ENCODE measurements at places on chromosomes 7 and 10.

- no peak for DNase-seq
These were observed 252.0 kb downstream of the SKIDA1 start for GRCh38 chr10:21273400-21273968.

DNA sequence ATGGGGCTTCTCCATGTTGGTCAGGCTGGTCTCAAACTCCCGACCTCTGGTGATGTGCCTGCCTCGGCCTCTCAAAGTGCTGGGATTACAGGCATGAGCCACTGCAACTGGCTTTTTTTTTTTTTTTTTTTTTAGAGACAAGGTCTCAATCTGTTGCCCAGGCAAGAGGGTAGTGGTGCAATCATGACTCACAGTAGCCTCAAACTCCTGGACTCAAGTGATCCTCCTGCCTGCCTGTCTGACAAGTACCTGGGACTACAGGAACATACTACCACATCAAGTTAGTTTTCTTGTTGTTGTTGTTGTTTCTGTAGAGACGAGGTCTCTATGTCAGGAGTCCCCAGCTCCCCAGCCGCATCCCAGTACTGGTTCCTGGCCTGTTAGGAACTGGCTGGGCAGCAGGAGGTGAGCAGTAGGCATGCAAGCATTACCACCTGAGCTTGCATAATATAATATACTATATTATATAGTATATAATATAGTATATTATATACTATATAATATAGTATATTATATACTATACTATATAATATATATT, 55.7 kb downstream of the TPK1 start:
- no peak for DNase-seq

DNA sequence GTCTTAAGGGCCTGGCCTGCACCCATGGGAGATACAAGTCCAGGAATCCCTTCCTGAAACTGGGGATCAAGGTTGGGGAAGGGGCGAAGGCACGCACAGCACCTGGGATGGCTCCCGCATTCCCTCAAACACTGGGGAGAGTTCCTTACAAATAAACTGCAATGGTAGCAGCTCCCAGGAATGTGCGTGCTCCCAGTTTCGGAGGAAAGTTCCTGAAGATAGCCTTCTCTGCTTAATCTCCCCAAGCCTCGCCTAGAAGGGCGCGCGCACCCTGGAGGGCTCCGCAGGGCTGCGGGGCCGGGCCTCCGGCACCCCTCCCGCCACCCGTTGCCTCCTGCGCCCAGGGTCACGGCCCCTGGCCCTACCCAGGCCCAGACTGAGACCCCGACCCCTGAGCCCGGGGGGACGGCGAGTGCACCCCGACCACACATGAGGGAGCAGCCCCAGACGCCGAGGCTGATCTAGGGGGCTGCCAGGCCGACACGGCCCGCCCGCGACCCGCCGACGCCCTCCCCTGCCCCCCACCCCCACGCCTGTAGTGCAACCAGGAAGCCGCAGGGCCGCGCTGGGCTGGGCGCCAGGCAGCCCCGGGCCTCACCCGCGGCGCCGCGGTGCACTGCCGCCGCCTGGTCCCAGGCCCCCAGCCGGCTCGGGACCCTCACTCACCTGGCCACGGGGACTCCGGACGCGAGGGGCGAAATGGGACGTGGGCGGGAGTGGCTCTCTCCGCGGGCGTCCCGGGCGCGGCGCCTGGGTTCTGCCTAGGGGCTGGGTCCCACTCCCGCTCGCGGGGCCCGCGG, 460 bp downstream of the ANXA11 start:
- DNase-seq, result no peak

- DNase-seq, result no peak
These were observed 162.2 kb downstream of the SH3PXD2A start for GRCh38 chr10:103692952-103693811.

DNA sequence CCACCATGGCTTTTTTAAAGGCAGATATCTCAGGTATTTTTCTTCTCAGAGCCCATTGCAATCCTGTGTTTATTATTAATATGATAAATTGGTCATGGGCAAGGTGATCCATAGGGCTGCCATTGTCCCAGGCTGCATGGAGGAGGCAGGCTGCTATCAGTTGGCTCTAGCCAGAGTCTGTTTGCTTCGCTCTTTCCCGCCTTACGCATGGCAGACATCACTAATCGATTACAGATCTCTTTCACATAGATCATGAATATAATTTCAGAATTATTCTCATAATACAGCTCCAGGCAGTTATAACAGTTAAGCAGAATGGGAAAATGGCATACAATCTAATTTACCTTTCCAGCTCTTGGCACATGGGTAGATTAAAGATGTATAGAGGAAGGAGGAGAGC, 30.4 kb upstream of the HABP2 start:
- DNase-seq, result no peak

- DNase-seq, result no peak
These were observed 11.6 kb upstream of the PALD1 start for GRCh38 chr10:70466951-70467350.

DNA sequence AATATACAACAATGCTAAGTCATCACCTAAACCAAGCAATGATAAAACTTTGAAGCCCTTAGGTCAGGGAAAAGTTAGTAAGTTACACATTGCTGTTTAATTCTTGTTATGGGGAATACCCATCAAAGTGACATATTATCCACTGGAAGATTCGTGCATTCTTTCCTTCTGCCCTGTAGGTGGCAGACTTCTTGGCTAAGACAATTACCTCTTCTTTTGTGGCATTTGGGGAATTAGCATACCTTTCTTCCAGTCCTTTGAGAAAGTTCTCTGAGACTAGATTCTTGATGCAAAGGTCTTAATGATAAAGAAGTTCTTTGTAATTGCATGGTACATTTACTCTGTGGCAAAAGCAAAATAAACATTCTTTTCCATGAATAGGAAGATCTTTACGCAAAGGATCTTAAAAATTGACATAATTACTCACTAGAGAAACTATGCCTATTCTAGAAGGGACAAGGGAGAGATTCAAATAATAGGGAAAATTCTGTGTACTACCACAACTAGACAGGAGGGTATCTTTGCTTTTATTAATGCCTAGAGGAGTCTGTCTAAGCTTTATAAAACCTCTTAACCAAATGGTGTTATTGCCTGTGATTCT, 395.9 kb downstream of the GRM8 start:
- DNase-seq, result no peak

- no peak for DNase-seq
These were observed 2.2 kb downstream of the TMEM120A start for GRCh38 chr7:75992083-75992755.

GRCh38 chr10:24091256-24091655, 117.7 kb upstream of the KIAA1217 start:
- no peak for DNase-seq

DNA sequence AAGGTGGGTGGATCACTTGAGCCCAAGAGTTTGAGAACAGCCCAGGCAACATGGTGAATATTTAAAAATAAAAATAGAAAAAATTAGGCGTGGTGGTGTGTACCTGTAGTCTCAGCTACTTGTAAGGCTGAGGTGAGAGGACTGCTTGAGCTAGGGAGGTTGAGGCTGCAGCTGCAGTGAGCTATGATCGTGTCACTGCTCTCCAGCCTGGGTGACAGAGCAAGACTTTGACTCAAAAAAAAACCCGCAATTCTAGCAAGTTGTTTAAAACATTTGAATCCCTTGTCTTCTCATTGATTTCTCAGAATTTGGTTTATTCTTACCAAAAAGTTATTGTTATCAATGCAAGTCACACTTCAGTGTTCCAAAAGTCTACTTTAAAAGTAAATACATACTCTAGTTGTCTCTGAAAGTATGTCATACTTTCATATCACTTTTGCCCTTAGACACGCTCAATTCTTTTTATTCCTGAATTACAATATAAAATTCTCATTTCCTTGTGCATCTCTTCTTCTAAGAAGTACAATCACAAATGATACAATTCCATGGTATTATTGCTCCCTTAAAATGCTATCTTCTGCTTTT, 6.3 kb downstream of the EPC1 start:
- no peak for DNase-seq

DNA sequence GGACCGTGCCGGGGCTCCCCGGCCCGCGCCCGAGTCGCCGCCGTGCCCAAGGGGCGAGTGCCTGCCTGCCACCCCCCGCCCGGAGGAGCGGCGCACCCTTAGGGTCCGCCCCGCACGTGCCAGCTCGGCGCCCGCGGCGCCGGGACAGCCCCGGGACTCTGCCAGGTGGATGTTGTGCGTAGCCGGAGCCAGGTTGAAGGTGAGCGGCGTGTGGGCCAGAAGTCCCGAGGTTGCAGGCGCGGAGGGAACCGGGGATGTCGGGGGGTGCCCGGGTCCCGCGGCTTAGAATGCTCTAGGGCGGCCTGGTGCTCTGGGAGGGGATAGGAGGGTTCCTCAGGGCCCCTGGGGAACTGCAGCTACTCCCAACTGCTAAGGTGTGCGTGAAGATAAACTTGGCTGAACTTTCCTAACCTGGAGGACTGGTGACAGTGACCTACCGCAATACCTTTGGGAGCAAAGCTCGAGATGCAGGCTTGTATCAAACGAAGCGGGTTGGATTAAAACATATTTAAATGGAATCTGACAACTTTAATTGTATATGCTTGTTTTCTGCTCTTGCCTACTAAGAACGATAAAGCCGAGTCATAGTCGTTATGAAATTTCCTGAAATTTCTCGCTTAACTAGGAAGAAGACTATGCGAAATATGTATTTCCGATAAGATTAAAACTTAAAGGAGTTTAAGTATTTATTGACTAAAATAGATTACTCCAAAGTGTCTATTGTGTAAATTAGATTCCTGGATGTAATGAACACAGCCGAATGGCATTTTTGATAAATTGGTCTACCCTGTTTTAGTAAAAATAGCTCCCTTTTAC, at the start of gene CUX1:
Gene CUX1 (plus strand): TSS at position 156 of the 816 bp plus-strand sequence. CDS start 14 bp downstream, at position 170.
- DNase-seq, result no peak

DNA sequence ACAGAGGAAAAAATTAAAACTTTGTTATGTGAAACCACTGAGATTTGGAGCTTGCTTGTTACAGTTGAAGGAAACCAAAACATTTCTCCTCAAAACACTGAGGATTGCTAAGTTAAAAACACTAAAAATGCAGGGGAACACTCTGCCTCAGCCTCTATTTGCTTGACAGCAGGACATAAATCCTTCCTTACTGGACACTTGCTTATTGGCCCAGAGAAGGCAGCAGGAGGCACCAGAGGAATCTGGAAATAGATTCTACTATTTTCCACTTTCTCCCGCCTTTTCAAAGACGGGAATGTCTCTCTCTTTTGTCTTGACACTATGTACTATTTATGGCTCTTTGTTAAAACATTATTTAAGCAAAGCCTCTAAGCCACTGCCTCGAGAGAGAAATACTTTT, 67.9 kb downstream of the MTURN start:
- DNase-seq, result no peak

DNA sequence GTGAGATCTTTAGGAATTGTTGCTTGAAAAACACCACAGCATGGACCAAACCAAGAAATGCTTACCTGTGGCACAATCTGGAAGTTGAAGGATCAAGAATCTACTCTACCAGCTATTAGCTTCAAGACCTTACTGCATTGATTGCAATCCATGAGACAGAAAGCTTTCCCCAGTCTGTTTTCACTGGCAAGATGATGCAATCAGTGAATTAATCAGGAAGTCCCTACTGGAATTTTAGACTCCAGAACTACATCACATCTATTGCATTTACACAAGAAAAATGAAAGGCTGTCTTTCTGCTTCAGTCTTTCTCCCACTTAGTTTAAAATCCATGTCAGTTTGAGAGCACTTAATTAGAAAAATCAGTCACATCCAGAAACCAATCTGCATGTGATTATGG, 191.7 kb downstream of the TFEC start:
- no peak for DNase-seq

- DNase-seq, result no peak
These were observed 85.5 kb downstream of the SLC25A13 start for GRCh38 chr7:96236198-96237039.

- DNase-seq, result no peak
These were observed 985.6 kb upstream of the LRRN3 start for GRCh38 chr7:110105307-110105706.

DNA sequence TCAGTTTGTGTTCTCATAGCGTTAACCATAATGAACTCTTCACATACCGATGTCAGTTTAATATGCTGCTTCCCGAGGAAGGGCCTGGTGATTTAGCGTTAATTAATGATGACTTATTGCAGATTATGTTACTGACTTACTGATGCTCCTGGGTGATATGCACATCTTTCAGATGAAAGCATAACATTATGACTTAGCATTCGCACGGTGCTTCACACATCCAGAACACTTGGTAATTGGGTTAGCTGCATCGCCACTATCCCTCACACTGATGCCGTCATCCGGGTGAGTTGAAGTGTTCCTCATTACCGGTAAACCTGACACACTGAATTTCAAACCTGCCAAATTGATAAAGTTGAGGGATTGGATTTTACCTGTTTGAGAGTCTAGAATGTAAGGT, 239.0 kb upstream of the PODXL start:
- no peak for DNase-seq

- no peak for DNase-seq
These were observed 231.9 kb upstream of the PPP2R2D start for GRCh38 chr10:131668903-131669302.

DNA sequence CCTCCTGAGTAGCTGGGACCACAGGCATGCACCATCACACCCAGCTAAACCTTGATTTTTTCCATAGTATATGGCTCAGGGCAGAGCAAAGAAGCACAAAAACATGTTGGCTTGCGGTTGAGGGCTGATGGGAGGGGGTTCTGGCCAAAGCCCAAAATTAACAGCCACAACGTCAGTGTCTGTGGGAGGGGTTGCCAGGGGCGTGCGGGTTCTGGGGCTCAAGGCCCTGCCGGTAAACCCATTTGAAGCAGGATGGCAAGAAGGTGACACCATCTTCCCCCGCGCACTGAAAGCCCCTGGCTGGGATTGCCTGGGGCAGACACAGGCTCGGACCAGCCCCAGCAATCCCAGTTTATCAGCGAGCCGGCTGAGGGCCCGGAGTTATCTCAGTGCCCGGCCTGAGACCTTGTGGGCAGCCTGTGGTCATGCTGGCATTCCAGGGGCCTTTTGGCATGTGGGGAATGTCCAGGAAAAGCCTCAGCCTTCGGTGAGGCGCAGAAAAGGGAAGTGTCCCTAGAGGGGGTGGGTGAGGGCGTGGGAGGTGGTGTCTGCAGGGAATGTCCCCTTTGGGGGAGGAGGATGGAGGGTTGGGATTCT, 167.7 kb upstream of the TNRC18 start:
- no peak for DNase-seq

GRCh38 chr10:86288695-86289576, 77.7 kb downstream of the GRID1 start:
- no peak for DNase-seq

GRCh38 chr7:156480671-156481070, 159.9 kb upstream of the RNF32 start:
- DNase-seq, result no peak

DNA sequence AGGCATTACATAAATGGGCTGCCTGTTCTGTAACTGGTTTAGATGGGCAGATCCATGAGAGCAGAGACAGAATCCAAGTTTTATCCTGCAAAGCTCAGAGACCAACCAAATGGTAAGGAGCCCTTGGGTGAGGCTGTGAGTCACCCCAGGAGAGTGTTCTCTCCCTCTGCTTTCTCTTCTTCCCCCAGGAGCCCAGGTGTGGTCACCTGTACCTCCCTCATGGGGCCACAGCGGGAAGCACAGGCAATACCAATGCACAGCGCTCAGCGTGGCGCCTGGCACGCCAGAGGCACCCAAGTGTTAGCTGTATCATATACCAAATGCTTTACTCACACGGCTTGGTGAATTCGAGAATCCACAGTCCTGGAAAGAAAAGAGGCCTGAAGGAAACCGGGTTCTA, 39.4 kb downstream of the CTBP2 start:
- no peak for DNase-seq
